Peyer's patch (tissue), 4 donors: ENCODE measurements at places on chromosomes 2 and 18. TPM values are rescaled to one million over a fixed set of nuclear protein-coding genes. Genes with fewer than 3 reads are reported as not detected.

- no peak for DNase-seq
These were observed 104.5 kb downstream of the ZEB2 start for GRCh38 chr2:144415386-144415785.

DNA sequence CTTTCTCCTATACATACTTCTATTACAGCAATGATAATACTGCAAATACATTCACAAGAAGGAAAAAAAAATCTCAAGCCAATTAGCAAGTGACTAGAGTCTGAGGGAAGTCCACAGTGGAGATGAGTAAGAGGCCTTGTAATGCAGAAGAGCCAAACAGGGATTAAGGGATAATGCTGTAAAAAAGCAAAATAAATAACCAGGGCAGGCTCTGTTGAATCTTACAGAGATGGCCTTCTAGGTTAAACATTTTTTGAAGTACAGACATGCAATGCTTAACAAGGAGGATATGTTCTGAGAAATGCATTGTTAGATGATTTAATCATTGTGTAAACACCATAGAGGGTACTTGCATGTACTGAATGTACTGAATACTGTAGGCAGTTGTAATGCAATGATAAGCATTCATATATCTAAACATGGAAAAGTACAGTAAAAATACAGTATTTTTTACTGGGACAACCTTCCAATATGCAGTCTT is 122.1 kb upstream of the RMDN2 start:
- no peak for DNase-seq

- DNase-seq, result no peak
These were observed 22.1 kb upstream of the KCNG2 start for GRCh38 chr18:79775441-79776221.

Gene C2orf66
- not detected for total RNA-seq

DNA sequence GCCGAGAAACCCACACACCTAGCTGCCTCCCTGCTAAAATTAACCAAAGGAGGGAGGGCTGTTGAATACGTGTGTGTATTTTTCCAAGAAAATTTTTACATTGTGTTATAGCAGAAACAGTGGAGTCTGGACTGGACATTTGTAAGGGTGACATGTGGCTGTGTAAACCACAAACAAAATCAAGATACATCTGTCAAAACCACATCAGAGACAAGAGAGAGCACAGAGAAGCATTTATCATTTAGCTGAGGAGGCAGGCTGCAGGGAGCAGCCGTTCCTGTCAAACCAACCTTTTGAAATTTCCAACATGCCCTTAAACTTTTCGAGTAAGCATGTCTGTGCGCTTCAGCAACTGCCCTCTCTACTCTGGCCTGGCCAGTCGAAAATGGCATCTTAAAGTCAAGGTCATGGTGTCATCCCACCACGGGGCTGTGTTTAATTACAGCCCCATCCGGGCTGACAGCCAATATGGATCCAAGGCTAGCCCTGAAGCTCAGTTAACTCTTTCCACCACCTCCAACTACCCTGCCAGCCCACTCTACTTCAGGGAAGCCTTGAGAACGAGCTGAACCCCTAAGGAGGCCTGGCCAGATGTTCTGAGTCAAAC is 8.4 kb downstream of the BCL11A start:
- no peak for DNase-seq

DNA sequence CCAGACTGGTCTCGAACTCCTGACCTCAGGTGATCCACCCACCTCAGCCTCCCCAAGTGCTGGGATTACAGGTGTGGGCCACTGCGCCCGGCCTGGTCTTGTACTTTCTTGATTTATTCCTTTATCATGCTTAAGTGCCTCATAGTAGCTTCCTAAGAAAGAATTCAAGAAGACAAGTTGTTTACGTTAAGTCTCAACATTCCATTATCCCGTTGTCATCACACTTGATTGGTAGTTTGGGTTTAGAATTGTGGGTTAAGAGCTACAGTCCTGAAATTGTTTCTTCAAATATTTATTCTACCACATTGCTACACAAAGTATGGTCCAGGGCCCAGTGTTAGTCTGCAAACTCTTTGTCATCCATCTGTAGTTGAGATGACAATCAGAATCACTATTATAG is 194.0 kb downstream of the VWC2L start:
- no peak for DNase-seq

- no peak for DNase-seq
These were observed 163.4 kb downstream of the UBE2E3 start for GRCh38 chr2:181143790-181144300.

GRCh38 chr2:55985406-55985805 is 61.8 kb upstream of the EFEMP1 start:
- no peak for DNase-seq

Gene CYP26B1
- 3.9 TPM for total RNA-seq

Gene COL3A1
- total RNA-seq, result 317 TPM

- no peak for DNase-seq
These were observed 96.7 kb upstream of the RIOK3 start for GRCh38 chr18:23356424-23356823.
